ENCODE measurements at places on chromosomes 12 and 14.

DNA sequence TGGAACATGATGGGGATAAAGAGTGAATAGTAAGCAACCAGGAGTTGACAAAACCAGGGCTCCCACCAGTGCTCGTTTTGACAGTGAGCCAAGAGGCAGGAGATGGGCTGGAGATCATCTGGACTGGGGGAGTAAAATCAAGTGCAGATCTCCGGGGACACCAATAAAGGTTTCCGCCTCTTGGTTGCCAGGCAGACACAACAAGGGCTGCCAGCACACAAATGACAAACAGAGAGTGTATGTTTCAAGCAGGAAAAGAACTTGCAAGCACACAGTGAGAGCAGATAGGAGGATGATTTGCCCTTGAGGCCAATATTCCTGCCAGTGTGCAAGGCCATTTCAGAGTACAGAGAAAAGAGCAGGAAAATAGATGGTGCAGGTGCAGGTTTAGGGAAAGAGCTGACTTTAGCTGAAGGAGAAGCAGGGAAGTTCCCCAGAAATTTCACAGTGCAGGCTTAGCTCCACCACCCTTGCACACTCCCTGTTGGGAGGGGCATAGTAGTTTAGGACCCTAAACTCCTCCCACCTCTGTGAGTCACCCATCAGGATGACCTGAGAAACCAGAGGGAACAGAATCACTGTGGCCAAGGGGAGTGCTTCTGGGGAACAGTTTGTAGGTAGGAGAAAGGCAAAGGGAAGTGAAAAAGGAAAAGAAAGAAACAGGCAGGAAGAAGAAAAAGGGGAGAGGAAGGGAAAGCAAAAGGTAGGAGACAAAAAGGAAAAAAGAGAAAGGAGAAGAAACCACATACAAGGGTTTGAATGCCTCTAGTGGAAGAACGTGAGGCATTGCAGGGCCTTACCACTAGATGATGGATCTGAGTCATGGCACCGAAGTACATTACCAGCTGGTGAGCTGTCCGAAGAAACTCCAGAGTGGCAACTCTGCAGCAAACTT, 404.4 kb downstream of the SLC6A15 start:
- no peak for DNase-seq

DNA sequence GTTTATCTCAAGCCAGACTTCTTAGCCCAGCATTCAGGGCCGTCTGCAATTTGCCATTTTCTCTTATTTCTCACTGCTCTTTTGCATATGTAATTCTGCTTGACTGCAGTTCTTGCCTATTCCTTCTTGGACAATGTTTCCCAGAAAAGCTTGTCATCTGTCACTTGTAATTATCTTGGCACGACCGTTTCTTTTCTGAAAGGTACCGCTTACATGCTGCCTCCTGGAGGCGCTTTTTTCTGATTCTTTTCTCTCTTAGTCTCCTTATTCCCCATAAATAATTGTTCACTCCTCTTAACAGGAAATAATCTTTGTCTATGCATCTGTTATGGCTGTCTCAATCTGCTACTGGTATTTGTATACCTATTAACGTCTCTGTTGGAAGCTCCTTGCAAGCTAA, 1.2 kb upstream of the ALDH1L2 start:
- no peak for DNase-seq

- no peak for DNase-seq
Measured at GRCh38 chr14:88333036-88333435, 10.0 kb upstream of the KCNK10 start.

DNA sequence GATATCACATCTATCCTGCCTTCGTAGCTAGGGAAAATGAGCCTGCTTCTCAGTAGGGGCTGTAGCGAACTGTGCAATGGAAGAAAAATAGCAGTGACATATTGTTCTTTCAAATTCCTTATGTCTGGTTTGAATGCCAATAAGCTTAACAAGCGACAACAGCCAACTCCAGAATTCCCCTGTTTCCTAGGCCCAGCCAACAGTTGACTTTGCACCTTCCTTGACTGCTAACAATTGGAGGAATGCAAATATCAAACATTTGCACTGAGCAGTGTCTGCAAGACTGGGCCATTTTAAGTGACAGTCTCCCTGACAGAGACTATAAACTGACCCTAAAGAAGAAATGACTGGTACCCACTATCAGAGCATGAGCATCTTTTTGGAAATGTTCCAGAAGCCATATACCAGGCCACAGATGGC, 12.0 kb upstream of the SERPINA1 start:
- DNase-seq: no peak

DNA sequence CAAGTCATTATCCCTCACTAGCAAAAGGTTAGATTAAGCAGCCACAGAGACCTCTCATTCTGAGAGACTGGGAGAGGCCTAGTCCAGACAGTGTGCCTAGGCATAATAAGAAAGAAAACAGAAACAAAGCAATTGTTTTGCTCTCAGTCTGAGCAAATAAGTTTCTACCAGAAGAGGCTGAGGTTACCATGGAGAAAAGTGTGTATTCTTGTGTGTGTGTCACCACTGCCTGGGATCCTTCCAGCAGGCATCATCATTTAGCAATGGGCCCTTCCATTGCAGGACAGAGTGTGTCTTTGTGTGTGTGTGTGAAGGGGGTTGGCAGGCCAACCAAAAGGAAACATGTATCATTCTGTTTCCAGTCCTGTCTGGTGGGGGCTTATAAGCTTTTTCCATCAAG, 3.7 kb downstream of the EFS start:
- no peak for DNase-seq

DNA sequence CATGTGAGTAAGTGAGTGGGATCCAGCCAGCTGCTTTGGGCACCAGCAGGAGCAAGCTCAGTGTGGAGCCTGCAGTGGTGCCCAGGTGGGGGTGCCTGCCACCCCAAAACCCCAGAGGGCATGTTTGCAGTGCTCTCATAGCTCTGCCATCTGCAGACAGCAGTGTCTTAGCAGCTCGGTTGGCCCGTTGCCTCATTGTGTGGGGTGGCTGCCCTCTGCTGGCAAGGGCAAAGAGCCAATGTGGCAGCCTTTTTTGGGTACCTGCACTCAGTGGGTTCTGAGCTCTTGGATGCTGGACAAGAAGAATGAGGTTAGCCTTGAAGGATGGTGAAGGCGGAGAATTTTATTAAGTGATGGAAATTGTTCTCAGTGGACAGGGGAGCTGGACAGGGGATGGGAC, 52.3 kb downstream of the NEUROD4 start:
- DNase-seq: peak; percentile 79

GRCh38 chr12:82873951-82874350, 187.2 kb downstream of the TMTC2 start:
- no peak for DNase-seq

- no peak for DNase-seq
Measured at GRCh38 chr12:122099280-122099749, 20.8 kb downstream of the MLXIP start.

GRCh38 chr14:85250414-85251189, 279.3 kb upstream of the FLRT2 start:
- no peak for DNase-seq

GRCh38 chr14:99758121-99758821, 34.9 kb upstream of the EML1 start:
- no peak for DNase-seq

DNA sequence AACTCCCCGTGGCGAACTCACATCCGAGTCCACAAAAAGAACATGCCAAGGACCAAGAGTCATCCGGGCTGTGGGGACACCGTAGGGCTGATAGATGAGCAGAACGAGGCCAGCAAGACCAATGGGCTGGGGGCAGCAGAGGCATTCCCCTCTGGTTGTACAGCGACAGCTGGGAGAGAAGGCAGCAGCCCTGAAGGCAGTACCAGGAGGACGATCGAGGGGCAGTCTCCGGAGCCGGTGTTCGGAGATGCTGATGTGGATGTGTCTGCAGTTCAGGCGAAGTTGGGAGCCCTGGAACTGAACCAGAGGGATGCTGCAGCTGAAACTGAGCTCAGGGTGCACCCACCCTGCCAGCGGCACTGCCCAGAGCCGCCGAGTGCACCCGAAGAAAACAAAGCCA, 50.7 kb downstream of the TBC1D30 start:
- no peak for DNase-seq

DNA sequence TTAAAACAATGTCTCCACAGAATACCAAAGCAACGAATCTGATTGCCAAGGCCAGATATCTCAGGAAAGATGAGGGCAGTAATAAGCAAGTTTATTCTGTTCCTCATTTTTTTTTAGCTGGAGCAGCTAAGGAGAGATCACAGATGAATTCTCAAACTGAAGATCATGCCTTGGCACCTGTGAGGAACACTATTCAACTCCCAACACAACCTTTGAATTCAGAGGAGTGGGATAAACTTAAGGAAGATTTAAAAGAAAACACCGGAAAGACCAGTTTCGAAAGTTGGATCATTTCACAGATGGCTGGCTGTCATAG, 994 bp downstream of the PRORP start:
- DNase-seq: no peak

DNA sequence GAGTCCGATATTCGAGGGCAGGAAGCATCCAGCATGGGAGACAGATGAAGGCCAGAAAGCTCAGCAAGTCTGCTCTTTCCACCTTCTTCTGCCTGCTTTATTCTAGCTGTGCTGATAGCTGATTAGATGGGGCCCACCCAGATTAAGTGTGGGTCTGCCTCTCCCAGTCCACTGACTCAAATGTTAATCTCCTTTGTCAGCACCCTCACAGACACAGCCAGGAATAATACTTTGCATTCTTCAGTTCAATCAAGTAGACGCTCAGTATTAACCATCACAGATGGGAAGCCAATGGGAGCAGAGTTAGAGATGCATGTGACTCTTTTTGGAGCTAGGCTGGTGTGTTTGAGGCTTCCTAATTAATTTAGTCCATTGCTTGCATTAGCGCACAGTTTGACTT, 17.0 kb downstream of the C12orf75 start:
- no peak for DNase-seq

GRCh38 chr14:74085828-74086227, 1.1 kb downstream of the LIN52 start:
- DNase-seq: no peak

- no peak for DNase-seq
Measured at GRCh38 chr12:116148844-116149243, 128.6 kb downstream of the MED13L start.

GRCh38 chr12:69008520-69008919, 75.5 kb upstream of the CPM start:
- DNase-seq: no peak
